ENCODE measurements at places on chromosomes 3 and 15. TPM values are rescaled to one million over a fixed set of nuclear protein-coding genes. Genes with fewer than 3 reads are reported as not detected.

GRCh38 chr15:77506311-77507142, 85.8 kb downstream of the HMG20A start:
- DNase-seq = no peak

C2CD4B gene
- not detected for total RNA-seq

GRCh38 chr15:55402707-55403106, 5.5 kb downstream of the CCPG1 start:
- DNase-seq = no peak

DNA sequence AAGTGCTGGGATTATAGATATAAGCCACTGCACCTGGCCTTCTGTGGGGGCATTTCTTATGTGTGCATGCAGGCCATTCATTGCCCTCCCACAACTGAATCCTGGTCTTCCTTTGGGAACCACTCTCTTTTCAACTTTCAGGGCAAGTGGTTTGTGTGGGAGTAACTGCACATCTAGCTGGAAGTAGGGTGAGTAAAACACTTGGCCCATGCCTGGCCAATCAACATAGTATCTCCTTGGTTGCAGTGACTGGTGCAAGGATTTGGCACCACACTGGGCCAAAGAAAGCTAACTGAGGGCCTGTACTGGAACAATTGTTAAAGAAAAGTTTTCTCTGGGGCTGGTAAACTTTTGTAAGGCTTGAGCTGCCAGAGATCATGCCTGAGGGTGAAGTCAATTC, 189.2 kb upstream of the FEZF2 start:
- DNase-seq = no peak

FOXB1 gene
- total RNA-seq = not detected

DNA sequence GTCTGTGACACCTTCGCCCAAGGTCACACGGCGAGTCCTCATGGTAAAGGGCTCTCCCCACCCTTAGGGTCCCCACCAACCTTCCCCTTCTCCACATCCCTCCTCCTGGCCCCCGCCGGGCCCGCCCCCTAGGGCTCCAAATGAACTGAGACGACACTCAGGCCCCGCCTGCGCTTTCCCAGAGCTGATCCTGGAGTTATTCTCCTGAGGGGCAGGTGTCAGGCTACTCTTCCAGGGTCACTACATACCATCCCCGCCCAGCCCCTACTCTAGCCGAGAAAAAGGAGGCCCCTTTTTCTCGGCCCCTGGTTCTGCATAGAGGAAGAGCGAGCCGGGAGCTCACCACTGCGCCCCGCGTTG, 292 bp downstream of the USP4 start:
- DNase-seq = no peak

DNA sequence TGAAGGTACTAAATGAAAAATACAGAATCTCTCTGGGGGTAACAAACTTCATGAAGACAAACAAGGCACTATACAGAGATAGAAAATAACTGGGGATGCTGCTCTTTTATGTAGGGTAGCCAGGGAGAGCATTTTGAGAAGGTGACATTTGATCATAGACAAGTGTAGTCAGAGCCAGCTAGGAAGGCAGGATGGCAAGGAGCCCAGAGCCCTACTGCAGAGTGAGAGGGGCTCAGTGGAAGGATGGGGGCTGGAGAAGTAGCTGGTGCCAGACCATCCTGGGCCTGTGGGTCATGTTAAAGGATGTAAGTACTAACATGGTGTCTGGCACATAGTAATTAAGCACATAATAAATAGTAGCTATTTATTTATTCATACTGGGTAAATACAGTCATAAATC, 133.6 kb downstream of the MEIS2 start:
- no peak for DNase-seq

- DNase-seq = no peak
Measured at GRCh38 chr3:53079147-53079546, 33.3 kb upstream of the SFMBT1 start.

DNA sequence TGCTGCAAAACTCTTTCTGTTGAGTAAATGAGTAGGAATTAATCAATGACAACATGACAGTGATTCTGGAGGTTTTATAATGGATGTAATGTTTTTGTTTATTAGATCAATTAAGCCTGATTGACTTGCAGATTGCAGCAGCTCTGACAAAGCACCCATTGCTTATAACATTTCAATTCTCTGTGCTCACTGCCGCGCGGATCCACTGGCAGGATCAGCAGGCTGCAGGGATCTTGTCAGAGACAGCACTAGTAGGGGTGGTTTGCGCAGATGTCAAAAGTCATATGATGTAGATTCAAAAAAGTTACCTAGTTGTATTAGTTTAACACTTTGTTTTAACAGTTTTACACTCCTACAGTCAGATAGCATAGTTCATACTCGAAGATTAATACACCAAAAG, 93.4 kb downstream of the MBNL1 start:
- DNase-seq = no peak

ADIPOQ gene
- total RNA-seq = 0.05 TPM

MTFMT gene
- total RNA-seq = 13.4 TPM

GRCh38 chr15:98597666-98598065, 50.7 kb upstream of the IGF1R start:
- DNase-seq = no peak

ZBTB38 gene
- total RNA-seq = 64.6 TPM

- DNase-seq = no peak
Measured at GRCh38 chr3:97340940-97341339, 423.6 kb upstream of the ARL6 start.

CISH gene
- 1.8 TPM for total RNA-seq

- no peak for DNase-seq
Measured at GRCh38 chr15:72318408-72318942, 1.5 kb downstream of the CELF6 start.

DNA sequence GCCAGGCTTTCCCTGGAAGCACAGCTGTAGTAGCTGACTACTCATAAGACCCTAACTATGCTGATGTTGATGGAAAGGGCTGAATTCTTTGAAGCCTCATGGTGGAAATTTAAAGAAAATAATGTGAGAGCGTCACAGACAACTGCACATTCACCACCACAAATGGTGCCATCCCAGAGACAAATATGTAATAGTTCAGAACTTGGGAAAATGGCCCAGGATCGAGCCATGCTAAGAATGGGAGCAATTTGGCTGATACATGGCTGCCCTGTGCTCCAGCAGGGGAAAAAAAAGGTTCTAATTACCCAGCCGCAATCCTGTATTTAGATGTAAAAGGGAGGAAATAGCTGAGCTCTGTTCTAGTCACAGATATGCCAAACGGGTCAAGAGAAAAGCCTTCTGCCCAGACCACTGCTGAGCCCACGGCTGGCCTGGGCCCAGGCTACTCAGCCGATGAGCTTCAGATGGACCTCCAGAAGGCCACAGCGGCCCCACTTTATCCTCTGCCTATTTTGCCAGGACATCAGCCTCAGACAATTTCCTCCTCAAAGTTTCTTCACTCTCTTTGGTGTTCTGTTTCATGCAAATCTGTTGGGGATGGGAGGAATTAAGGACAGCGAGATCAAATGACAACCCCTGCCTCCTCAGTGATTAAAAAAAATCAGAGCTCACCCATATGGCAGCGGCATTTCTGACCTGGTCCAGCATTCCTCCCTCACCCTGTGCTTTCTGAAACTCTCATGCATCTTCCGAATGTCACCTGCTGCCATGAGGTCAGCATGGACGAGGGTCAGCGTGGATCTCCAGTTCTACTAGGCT, 54.5 kb upstream of the MEX3B start:
- DNase-seq = no peak

- no peak for DNase-seq
Measured at GRCh38 chr15:66264859-66265513, 11.4 kb upstream of the MEGF11 start.

FSD2 gene
- total RNA-seq = not detected

- no peak for DNase-seq
Measured at GRCh38 chr3:29176501-29176900, 104.4 kb upstream of the RBMS3 start.

ADAMTSL3 gene
- total RNA-seq = 0.49 TPM

DNA sequence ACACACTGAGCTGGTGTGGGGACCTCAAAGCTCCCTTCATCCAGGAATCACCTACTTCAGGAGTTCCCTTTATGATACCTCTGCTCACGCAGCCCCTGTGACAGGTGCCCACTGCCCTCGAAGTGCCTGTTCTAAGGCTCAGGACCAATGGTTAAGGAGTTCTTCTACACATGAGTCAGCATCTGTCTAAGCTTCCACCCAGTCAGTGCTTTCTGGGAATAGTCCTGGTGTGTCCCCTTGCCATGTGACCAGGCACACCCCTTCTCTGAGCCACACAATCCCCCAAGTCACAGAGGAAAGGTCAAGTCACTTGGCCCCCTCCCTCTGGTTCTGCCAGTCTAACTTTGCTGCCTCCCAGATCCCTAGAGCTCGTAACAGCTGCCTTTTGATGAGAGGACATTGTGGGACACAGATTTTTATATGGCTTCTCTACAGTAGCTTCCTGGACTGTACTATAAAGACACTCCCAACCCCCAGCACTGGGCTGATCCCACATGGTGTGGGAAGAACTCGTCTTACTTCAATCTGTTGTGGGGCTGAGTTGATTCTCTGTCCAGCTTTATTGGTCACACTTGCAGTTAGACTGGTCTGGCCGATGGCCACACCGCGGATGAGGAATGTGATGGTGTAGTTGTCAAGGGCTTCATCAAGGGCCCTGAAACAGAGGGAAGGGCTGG, 78.8 kb downstream of the NUP210 start:
- no peak for DNase-seq

ASB14 gene
- total RNA-seq = not detected

MRPL3 gene
- 51.8 TPM for total RNA-seq

DNA sequence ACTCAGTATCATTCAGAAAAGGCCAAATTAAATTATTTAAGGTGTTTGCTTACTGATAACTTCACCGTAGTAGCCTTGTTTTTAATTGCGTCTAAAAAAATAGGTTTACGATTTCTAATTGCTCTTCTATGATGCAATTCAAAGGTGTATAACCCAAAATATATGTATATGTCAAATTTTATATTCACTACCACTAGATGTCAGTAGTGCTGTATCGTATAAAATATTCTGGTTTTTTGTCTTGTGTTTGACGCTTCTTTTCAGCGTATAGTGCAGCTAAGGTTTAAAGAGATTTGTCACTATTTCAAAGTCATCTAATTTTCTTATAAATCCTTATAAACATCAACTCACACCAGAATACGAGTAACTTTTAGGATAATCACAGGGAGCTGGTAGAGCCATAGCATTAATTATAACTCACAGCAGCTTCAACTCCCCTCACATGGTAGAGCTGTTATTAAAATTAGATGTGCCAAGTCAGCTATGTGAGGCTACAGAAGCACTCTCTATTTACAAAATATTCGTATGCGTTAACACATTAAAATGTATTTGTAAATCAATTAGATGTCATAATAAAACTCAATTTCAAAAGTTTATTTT, 3.5 kb downstream of the PFN2 start:
- no peak for DNase-seq

DNA sequence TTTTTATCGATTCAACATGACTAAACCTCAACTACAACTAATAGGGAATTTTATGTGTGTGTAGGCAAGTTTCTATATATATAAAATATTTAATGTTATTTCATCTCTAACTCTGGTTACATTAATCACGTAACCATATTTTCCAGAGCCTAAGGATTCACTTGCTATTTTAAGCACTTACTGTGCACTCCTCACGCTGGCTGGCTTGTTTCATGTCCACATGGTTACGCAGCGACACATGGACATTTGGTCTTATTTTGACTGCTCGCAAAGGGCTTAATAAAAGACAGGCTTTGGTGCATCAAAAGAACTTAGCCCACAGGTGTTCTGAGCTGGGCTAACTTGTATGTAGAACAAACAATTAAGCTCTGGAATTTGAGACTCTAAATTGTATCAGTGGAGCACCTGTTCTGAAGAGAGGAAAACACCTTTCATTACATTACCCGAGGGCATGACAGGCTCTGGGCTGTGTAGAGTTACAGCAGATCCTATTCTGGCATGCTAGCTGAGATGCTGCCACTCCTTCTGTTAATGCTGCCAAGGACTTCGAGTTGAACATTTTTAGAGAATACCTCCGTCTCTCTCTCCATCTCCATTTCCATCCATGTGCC, 130.0 kb upstream of the NR2F2 start:
- no peak for DNase-seq

CSTA gene
- not detected for total RNA-seq

CELF6 gene
- total RNA-seq = 1.3 TPM

DNA sequence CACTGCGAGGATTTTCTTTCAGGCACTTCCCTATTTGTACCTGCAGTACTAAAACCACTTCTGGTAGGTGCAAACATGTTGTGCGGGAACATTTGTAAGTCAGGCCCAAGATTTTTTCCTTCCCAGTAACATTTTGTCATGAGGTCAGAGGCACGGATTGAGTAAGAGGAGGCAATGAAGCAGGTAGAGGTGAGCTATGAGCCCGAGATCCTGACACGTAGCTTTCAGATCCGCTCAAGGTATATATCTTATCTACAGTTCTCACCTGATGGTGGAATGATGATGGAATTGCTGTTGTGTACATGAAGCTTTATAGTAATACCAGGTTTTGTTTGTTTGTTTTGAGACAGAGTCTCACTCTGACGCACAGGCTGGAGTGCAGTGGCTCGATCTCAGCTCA, 497.5 kb downstream of the NR2F2 start:
- no peak for DNase-seq

DNA sequence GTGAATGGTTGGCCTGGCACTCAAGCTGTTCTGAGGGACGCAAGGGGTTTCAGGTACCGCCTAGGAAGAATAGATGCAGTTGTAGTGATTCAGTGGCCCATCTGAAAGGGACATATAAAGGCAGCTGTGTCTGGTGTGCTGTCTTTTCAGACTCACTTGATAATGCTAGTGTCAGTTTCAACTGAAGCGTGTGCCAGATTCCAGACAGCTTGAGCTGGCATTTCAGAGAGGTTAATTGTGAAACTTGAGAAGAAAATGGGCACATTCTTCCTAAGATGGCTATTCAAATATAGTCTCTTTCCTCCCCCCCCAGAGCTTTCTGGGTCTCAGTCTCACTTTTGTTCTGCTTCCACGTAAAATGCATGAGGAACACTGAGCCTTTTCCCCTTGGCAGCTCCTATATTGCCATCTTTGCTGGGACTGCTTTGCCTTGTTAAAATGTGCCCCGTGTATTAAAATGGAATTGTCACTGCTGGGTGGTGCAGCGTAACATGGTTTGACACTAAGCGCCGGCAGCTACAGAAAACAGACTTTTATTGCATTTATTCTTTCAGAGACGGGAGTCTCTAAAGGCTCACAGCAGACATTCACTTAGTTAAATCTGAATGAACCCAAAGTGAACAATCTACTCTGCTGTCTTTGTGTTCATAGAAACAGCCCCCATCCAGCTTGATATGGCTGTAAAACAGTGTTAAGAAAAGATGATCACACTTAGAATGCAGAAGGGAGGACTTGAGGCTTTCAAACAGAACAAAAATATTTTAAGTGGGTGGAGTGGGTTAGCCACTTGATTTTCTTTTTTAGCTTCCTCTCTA, 478.7 kb downstream of the RBMS3 start:
- DNase-seq = no peak

DAZL gene
- total RNA-seq = not detected

- DNase-seq = no peak
Measured at GRCh38 chr3:62870321-62870720, 4.9 kb downstream of the CADPS start.

GRCh38 chr3:120764206-120764605, 21.7 kb downstream of the GTF2E1 start:
- no peak for DNase-seq

All from chondrocyte (in vitro differentiated cells).